ENCODE measurements at places on chromosomes 12 and 14.

- DNase-seq = no peak
Measured at GRCh38 chr14:57068511-57068910, 200.2 kb downstream of the EXOC5 start.

DNA sequence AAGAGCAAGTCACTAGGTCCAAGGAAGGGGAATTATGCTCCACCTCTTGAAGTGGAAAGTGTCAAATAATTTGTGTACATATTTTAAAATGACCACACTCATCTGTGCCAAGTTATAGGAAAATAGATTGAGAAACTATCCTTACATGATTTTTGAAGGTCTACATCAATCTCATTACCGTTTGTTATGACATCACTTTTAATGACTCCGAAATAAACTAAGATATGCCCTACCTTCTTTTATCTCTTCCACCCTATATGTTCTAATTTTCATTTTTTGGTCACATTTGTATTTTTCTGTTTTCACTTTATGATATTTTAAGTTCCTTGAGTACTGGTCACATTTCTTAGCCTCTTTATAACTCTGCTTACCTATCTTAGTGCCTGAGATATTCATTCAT is 3.3 kb upstream of the PSMC6 start:
- DNase-seq = no peak

DNA sequence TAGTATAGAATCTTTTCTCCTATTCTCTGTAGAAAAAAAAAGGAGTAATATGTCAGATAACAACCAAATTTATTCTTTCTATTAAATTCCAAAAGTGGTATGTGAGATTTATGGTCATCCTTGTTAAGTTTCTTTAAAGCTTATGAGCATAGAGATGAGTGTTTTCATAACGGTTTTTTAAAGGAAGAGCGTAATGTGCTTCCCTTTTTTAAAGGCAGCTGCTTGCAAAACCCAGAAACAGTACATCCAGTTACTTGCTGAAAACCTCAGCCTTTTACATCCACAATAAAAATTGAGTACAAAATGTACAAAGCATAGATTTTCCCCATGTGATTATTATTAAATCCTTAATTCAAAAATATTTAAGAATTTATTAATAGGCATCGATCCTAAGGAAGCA is 53.6 kb upstream of the CD163 start:
- DNase-seq = no peak

DNA sequence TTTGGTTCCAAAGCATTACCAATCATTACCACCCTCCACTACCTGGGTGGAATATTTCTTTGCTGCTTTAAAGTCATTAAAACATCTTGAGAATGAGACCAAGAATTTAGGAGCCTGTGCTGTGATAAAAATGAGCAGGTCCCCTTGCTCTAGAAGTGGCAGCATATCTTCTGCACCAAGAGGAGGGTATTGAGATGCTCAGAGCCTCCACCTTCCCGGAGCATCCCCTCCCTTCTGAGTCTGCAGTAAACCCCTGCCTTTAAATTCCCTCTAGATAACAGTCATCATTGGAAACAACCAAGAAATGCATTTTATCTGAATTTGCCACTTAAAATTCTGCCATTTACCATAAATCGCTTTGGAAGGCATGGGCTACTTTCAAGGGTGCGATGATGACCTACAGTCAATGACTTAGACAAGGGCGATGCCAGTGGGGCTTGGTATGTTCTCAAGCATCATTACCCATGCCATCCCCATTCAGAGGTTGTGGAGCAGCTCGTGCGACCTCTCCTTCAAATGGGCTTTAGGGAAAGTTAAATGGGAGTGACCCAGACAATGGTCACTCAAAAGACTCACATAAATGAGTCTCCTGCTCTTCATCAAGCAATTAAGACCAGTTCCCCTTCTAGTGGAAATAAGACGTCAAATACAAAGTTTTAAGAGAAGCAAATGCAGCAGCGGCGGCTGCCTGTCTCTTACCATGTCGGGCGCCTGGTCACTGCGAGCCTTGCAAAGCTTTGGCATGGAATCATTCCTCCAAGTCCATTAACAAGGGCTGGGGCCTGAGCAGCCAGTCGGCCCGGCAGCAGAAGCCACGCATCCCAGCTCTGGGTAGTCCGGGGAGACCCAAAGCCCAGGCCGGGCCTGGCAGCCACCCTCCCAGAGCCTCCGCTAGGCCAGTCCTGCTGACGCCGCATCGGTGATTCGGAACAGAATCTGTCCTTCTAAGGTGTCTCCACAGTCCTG is 334.5 kb downstream of the TMEM121 start:
- no peak for DNase-seq

- no peak for DNase-seq
Measured at GRCh38 chr12:58301038-58301729, 359.8 kb downstream of the ATP23 start.
